ENCODE measurements at places on chromosomes 16 and 17.

GRCh38 chr16:63415014-63415413 lies 1378.8 kb upstream of the CDH8 start:
- peak; percentile 13 for DNase-seq

GRCh38 chr16:27665881-27666280 lies 115.9 kb downstream of the KATNIP start:
- DNase-seq = no peak

DNA sequence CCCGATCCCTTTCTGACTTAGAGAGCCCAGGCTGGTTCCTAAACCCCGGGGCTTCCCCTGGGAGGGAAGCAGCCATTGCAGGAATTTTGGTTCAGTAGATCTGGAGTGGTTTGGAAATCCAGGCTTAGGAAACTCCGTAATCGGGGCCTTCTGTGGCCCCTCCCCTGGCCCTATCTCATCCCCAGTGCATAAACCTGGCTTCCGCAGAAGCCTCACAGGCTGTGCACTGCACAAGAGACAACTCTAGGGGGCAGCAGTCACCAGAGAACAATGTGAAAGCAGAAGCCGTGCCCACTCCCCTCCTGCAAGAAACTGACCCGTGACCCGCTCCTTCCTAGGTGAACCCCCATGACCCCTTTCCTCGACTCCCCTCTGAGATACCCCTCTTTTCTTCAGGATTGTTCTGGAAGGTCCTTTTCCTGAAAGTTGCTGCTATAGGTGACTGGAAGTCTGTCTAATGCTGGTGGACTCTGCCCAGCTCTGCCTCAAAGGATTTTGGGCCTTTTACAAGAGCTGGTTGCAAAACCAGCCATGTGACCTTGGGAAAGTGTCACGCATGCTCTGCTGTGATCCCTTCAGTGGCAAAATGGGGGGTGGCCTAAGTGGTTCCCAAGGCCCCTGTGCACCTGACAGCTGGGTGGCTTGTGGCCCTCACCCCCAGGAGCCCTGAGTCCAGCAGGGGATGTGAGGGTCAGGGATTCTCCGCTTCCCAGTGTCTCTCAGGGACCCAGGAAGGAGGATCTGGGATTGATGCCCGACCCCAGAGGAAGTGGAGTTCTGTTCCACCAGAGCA lies 14.4 kb downstream of the GUCY2D start:
- no peak for DNase-seq

DNA sequence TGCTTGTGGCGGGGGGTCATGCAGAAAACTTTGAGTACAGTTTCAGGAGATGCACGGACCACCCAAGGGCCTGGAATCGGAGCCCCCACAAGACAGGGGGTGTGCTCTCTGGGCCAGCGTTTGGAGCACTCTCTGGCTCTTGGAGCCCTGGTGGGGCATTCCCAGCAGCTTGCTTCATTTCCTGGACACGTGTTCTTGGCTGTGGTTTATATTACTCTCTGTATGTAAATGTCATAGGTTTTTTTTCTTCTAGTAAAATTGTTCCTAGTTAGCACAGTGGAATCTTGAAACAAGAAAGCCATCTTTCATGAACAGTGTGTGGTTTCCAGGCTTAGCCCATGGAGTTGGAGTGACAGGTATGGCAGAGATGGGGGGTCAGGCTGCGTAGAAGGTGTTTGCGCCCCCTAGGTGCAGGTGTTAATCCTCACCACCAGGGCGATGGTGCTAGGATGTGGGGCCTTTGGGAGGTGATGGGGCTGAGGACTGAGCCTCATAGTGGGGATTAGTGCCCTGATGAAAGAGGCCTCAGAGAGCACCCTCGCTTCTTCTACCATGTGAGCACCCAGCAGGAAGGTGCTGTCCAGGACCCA lies 79.8 kb downstream of the JPH3 start:
- DNase-seq = no peak

DNA sequence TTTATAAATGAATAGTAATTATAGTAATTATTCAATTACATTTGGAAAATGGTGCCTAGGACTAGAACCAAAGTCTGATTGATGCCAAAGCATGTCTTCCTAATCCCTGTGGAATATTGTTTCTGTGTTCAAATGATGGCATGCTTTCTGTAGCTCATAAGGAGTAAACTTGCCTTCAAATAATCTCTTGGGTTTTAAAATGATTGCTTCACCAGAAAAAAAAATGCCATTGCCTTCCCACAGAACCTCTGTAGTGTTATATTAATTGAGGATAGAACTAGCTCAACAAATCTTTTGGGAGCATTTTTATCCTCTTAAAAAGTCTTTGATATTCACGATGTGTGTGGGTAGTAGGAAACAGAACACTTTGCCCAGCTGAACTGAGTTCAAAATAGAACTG lies 7.7 kb upstream of the TMEM100 start:
- no peak for DNase-seq

GRCh38 chr17:11565591-11565990 lies 32.7 kb upstream of the DNAH9 start:
- no peak for DNase-seq

DNA sequence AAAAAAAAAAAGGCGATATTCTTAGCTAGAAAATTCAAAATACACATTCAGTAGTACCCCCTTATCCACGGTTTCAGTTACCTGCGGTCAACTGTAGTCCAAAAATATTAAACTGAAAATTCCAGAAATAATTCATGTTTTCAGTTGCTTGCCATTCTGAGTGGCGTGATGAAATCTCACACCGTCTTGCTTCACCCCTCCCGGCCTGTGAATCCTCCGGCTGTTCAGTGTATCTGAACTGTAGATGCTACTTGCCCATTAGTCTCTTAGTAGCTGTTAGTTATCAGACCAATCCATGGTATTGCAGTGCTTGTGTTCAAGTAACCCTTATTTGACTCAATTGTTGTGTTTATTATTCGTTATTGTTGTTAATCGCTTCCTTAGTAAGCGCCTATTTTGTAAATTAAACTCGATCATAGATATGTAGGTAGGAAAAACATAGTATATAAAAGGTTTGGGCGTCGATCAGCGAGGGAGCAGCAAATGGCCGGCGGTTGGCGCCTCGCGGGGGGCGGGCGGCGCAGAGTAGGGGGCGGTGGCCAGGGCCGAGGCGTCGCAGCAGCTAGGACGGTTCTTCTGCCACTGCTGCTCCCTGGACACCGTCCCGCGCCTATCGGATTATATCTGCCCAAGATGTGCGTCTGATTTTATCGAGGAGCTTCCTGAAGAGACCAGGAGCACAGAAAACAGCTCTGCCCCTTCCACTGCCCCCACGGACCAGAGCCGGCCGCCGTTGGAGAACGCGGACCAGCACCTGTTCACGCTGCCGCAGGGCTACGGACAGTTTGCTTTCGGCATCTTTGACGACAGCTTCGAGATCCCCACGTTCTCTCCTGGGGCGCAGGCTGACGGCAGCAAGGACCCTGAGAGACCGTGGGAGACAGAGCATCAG lies 39.8 kb upstream of the AKAP1 start:
- peak; percentile 34 for DNase-seq

DNA sequence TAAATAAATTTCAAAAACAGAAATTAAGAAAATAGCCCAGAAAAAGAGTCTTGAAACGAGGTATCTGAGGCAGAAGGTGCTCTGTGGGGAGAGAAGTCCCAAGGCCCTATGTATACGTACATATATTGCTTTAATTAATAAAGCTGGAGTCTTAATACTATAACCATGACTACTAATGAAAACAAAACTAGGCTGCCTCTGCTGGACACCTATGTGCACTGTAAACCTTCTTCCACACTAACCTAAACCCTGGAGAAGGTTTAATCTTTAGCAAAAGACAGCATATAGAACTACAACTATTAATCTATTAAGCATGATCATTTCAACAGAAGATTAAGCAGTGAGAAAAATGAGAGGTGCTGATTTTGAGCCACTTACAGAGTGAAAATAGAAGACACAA lies 153.9 kb upstream of the C17orf78 start:
- DNase-seq = no peak

DNA sequence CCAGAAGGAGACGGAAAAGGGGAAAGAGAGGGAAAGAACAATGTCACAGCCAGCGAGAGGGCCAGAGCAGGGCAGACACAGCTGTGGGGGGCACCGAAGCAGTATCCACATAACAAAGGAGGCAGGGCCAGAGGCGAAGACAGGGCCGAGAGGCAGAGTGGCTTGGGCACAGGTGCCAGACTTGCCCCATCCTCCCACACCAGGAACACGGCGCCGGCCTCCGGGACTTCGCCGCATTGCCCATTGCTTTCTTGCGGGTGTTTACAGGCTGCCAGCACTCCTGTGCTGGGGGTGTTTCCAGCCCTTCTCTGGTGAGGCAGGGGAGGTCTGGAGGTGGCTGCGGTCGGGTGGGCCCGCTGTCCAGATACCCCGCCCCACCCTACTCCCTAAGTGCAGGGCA lies 78.0 kb downstream of the ENGASE start:
- DNase-seq = no peak

GRCh38 chr17:29216856-29217255 lies 29.8 kb upstream of the CRYBA1 start:
- no peak for DNase-seq
